AG04450 (cell line): ENCODE measurements at places on chromosomes 6 and 20.

GRCh38 chr6:168403370-168404005, 37.5 kb upstream of the SMOC2 start:
- no peak for DNase-seq

DNA sequence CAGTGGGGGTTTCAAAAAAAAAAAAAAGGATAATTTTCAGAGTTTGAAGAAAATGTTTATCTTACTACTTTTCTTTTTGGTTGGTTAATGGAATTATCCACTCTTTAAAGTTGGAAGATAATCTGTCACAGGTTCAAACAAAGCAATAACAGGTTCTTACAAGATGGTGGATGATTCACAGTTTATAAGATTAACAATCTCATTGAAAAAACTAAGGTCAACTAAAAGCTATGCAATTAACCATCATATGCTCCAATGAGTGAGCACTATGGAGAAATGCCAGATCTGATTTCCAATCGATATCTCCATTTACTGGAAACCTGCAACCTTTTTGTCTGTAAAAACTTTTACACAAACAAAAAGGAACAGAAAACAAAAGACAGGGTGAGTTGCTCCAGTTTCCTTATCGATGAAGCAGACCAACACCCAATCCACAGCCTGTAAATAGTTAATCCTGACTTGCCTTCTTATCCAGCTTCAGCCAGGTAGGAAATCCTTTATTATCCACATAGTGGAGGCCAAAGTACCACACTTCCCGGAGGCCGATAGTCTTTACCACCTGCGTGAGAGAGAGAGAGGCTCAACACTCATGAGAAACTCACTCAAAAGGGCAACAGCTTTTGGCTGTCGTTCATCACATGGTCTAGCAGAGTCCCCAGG, 32.4 kb downstream of the EZR start:
- DNase-seq, result no peak

GRCh38 chr6:155341130-155341828, 27.0 kb upstream of the TFB1M start:
- DNase-seq, result no peak

GRCh38 chr6:143125455-143125854, 64.8 kb downstream of the AIG1 start:
- no peak for DNase-seq

DNA sequence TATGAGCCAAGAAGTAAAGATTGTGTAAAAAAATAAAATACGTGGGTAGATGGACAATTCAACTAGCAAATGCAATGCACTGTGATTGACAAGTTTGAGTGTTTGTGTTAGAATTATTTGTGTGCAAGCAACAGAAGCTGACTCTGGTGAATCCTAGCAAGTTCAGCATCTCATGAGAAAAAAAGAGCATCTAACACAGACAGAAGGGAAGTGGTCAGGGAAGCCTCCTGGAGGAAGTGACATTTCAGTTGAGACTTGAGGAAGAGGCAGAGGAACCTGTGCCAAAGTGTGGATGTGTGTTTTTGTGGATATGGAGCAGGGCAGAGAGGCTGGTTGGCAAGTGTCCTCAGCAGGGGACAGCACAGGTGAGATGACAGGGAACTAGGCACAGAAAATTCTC, 248.7 kb downstream of the ZNF217 start:
- DNase-seq, result no peak

- no peak for DNase-seq
These were observed 147.6 kb upstream of the TMEM170B start for GRCh38 chr6:11389977-11390376.

DNA sequence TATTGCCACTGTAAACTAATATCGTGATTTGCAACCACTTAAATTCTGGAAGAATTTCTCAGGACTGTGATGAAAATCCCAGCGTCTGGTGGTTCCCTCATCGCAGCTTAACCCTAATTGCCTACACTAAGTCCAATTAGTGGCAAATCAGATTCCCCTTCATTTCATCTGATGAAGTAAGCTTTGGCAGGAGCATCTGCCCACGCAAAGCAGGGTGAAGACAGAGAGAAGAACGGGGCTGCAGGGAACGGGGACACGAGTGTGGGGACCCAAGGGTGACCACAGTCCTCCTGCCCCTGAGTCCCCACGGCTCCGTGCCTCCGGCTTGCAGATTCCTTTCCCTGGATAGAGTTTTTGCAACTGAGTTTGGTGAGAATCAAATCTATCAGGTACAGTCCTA, 159.5 kb downstream of the LY86 start:
- DNase-seq, result no peak

DNA sequence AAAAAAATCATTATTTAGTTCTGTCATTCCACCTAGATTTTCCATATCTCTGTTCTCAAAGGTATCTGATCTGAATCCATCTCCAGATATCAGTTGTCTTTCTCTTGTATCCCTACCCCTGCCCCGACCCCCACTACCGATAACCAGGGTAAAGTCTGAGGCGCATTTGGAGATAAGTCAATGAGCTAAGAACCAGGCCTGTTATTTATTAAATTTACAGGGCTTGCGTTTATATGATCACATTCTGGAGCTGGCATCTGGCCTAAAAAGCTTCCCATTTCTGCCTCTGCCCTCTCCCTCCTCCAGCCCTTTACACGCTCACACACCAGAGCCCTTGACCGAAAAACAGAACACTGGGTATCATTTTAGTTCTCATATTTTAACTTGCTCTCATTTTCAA, 144.7 kb downstream of the ALDH8A1 start:
- no peak for DNase-seq

GRCh38 chr6:57019434-57019833, 27.1 kb upstream of the KIAA1586 start:
- no peak for DNase-seq

- DNase-seq, result no peak
These were observed 969.1 kb upstream of the DEFB115 start for GRCh38 chr20:30288346-30288745.

DNA sequence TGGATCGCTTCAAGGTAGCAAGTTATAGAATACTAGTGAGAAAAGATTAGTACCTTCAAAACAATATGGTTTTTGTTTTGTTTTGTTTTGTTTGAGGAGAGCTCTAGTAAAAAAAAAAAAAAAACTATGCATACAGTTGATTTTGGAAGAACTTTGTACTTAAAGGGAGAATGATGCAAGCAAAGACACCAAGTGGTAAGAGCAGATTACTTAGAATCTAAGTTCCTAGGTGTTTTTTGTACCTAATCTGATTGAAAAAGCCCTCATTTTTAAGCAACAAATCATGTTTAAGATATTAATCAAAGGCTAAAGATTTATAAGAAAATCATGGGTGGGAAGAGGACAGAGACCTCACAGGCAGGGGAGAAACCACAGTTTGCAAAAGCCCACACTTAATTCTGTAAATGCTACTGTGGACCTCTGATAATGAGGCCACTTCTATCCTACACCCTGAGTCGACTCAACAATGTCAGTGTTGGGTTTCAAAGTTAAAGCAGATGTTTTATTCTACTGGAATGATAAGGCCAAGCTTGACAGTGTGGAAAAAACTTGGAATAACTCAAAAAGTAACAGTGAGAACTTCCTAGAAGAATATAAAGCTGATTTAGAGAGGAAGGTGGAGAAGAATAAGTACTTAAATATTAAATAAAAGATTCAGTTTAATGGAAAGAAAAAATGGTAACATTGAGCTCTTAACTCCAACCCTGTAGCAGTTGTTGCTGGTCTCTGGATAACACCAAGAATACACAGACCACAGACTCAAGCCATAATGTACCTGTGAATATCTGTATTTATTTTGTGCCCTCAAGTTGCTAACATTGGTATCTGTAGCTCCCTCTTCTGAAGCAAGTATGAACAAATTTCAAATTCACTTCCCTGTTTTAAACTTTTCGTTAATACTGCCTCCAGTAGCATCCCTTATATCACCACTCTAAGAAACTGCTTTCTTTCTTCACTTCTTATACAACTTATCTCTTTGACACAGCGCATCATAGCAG, 1047.8 kb downstream of the EPHA7 start:
- no peak for DNase-seq

- DNase-seq, result no peak
These were observed 1.4 kb downstream of the C20orf96 start for GRCh38 chr20:288956-289692.

DNA sequence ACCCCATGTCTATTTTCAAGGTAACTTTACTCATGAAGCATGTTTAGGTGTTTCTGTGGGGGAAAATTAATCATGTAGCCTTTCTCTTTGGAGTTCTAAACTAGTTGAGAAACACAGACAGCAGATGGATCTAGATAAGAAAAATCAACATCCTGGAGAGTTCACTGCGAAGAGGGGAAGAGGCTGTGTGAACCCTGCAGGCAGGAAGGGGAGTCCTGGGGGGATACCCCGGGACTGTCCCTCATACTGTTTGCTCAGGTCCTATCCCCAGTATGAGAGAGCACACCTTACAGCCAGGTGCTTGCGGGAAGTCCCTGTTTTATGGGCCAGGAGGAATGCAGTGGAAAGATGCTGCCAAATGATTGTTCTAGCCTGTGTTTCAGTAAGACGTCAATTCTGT, 32.7 kb downstream of the CHMP4B start:
- DNase-seq, result no peak

- no peak for DNase-seq
These were observed 163.6 kb upstream of the CST7 start for GRCh38 chr20:24785141-24786110.
